Mesothelial cell of epicardium (in vitro differentiated cells): ENCODE measurements at places on chromosomes 12 and 14.

- no peak for DNase-seq
These were observed 411.9 kb downstream of the NELL2 start for GRCh38 chr12:44464180-44464579.

DNA sequence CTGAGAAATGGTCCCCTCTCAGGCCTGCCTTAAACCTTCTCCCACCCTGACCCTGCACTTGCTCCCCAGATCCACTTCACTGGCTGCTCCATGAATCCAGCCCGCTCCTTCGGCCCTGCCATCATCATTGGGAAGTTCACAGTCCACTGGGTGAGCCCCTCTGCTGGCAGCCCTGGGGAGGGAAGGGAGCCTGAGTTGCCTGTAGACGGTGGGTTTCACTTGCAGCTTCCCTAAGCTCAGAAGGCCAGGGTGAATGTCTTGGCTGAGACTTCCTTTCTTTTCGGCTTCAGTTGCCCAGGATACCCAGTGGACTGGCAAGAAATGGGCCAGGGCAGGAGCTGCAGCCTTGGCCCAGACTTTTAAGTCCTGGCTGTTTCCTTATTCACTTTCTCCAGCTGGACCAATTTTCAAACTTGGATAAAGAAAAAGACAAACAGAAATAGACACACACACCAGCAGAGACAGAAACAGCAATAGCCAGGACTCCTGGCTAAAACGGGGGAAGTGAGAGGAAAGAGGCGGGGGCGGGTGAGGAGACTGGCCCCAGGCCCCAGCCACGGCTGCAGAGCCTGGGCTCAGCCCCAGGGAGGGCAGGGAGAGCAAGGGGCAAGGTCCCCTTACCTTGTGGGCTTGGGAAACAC lies 2.0 kb downstream of the AQP6 start:
- no peak for DNase-seq

- no peak for DNase-seq
These were observed 53.5 kb upstream of the BEGAIN start for GRCh38 chr14:100640471-100641273.

DNA sequence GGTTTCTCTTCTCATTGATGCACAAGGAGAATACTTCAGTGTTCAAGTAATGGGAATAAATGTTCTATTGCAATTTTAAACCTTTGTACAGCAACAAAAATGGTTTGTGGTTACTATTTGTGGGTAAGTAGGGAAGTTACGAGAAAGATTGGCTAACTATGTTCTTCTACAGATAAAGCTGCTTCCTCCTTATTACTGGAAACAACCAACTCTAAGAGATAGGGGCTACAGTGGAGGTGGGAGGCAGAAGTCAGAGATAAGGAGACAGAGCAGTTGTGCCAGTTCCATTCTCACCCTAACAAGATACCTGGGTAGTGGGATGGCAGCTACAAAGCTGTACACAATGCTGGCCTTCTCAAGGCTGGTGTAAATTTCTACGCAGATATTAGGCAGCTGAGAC lies 16.2 kb downstream of the NOXRED1 start:
- DNase-seq, result no peak

- DNase-seq, result no peak
These were observed 65.1 kb downstream of the DIP2B start for GRCh38 chr12:50569876-50570275.

- no peak for DNase-seq
These were observed 53.0 kb downstream of the MVK start for GRCh38 chr12:109626378-109627115.

- DNase-seq, result no peak
These were observed 48.0 kb downstream of the WNK1 start for GRCh38 chr12:800401-800800.

DNA sequence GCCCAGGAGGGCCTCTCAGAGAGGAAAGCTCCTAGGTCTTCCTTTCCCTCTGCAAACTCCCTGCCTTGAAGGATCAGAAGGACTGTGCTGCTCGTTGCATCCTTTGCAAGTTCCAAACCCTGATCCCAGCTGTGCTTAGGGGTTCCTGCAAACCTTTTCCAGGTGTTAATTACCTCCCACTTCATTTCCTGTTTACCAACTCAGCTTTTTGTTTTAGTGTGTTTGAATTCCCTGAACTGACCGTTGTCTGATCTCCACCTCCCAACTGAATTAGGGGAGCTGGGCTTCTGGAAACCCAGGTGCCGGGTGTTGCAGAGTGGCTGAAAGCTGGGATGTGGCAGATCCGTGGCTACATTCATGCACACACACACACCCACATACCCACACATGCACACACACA lies 20.6 kb upstream of the BDKRB1 start:
- no peak for DNase-seq

GRCh38 chr14:76958980-76959710 lies 69.4 kb downstream of the IRF2BPL start:
- DNase-seq, result no peak

DNA sequence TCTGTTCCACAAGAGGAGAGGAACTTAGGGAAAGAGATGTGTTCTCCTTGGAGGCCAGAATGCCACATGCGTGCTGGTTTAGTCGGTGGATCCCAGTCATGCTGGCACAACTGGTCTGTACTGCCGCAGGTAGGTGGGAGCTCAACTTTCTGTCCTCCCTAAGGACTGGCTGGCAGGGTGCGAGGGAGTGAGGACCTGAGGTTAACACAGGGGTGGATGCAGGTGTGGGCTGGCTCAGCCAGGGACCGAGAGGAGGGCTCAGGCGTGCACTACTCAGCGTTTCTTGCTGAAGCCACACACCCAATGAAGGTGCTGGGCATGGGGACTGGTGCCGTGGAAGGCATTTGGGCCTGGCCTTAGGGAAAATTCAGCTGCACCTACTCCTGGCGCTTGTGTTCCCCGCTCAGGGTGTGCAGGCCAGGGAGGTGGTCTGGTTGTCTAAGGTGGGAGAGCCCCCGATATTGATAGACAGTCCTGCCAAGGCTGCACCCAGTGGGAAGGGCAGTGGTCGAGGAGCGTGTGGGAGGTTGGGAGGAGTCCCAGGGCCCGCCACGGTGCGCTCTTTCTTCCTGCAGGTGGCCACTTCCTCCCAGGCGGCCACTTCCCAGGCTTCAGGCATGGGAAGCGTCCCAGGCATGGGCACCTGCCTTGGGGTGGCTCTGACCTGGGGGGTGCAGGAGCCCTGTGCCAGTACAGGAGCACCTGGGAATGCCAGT lies 138.4 kb downstream of the ADGRD1 start:
- DNase-seq, result peak; percentile 13

- no peak for DNase-seq
These were observed 79.4 kb downstream of the METTL25 start for GRCh38 chr12:82437744-82438143.

DNA sequence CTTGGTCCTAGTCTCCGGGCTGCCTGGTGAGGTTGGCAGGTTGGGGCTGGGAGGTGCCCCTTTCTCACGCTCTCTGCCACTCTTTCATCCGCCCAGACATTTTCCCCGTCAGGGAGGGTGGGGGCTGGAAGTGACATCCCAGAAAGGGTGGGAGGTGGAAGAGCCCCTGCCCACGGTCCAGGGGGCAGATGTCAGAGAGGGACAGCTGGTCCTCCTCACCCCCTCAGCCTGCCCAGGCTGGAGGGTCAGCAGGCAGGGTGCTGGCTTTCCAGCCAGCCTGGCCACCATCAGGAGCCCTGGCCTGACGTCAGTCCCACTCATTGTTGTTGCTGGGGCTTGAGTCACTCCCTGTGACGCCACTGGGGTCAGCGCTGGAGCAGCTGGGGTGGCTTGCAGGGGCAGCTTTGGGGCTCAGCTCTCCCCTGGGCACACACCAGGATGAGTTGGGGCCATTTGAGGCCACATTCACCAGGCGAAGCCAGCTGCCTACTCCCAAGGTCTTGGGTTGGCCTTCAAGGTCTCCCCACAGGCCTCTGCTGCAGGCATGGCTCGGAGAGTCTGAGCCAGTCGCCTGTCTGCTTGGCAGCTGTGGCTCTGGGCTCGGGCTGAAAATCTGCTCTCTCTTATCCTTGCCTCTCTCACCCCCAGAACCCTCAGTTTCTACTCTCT lies 5.7 kb upstream of the ATG101 start:
- DNase-seq, result no peak
